Osteoblast (primary cell): ENCODE measurements at places on chromosomes 12 and 14. TPM values are rescaled to one million over a fixed set of nuclear protein-coding genes. Genes with fewer than 3 reads are reported as not detected.

GRCh38 chr12:89126712-89127111 is 225.6 kb downstream of the DUSP6 start:
- DNase-seq: peak; percentile 47

- DNase-seq: no peak
These were observed 35.7 kb upstream of the TMEM263 start for GRCh38 chr12:106919910-106920544.

DNA sequence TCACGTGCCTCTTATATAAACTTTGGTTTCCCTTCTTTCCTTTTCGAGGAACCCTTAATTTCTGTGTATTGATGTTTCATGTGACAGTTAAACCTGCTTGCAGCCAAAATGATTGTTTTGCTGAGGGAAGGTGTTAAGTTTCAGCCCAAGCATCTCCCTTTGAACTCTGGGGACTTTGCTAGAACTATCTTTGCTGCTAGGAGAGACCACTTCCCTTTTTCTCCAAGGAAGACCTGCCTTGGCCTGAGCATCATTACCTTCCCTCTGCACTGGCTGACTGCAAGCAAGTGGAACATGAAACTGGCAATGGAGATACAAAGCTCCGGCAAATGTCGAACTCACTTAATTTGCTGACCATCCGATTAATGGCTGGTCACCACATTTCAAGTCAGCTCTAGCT is 192.8 kb downstream of the GRIN2B start:
- no peak for DNase-seq

DNA sequence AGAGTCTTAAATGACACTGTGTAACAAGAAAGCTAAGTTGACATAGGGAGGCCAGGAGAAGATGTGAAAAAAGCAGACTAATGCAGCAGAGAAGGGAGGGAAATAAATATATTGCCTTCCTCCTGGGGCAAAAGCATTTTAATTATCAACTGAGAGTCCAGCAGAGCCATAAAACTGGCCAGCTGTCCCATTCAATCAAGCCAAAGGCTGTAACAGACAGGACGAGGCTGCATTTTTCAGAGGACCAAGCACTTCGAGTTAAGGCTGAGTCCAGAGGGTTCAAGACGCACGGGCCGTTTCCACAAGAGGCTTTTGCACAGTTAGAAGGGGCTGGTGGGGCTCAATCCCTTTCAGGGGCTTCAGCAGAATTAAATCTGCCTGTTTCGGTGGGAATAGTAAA is 20.4 kb downstream of the MAP3K9 start:
- no peak for DNase-seq

Gene KLRG1
- total RNA-seq: under 0.01 and 0.29 TPM in 2 replicates

Gene MUCL1
- total RNA-seq: not detected in 2 replicates

Gene CAPZA3
- total RNA-seq: not detected in 2 replicates
